NCI-H1105 treated with DMSO at 0.1 percent for 48 hours (cell line): ENCODE measurements at places on chromosomes 5 and 9.
A peak's percentile ranks its signal among the peaks of the same experiment; 100 is the strongest.

GRCh38 chr9:95073042-95073607, 244.4 kb downstream of the FANCC start:
- DNase-seq, result no peak

DNA sequence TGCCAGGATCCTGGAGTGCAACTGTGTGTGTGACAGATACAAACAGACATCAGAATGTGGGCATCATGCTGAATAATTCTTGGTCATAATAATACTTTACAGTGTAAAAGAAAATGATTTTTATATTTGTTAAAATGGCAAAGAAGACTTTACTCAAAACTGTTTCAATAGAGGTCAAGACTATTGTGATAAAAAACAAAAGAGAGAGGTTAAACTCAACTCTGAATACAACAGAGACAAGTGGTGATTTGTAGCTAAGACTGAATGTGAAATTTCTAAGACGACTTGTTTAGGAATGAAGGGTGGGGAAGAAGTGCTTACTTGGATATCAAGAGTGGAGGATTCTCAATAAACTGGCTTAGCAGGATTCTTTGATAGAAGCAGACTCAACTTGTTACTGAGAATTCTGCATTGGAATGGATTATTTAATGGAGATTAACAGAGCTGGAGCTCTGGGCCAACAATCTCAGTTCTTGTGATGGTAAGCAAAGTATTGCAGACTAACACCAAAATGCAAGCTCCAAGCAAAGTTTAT, 457.4 kb upstream of the CDH18 start:
- no peak for DNase-seq

- DNase-seq, result peak; percentile 88
Observed at GRCh38 chr5:143440448-143441115, 37.1 kb upstream of the NR3C1 start.

DNA sequence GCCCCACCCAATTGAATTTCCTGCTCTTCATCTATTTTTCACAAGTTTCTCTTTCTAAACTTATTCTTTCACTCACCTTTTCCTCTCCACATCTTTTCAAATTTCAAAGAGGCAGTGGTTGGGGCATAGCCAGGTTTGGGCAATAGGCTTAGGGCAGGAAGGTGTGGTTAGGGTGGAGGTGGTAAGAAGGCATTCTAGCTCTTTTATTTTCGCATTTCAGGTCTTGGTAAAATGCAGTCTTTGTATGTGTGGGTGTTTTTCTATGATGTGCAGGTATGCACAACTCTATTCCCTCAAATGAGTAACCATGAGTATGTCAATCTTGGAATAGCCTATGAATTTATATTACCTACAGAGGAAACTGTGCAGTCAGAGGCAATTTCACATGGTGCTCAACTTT, 129.8 kb upstream of the IFNE start:
- DNase-seq, result no peak

GRCh38 chr9:129253803-129254381, 75.8 kb upstream of the IER5L start:
- DNase-seq, result no peak

GRCh38 chr9:94693485-94694204, 32.9 kb upstream of the AOPEP start:
- no peak for DNase-seq

- DNase-seq, result no peak
Observed at GRCh38 chr9:138103111-138103848, 225.7 kb downstream of the CACNA1B start.

DNA sequence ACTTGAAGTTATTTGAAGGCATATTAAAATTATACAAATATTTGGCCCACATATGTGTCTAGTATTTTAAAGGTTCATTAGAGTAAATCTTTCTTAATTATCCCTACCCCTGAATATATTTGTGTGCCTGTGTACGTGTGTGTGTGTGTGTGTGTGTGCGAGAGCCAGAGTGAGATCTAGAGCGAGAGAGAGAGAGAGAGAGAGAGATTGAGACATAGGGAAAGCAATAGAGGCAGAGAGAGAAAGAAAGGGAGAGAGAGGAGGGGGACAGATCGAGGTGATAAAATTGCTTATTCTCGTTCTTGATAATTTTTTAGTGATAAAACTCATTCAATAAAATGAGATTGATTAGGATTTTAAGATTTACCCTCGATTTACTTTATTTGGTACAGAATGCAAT, 47.4 kb downstream of the ADAMTS19 start:
- no peak for DNase-seq

DNA sequence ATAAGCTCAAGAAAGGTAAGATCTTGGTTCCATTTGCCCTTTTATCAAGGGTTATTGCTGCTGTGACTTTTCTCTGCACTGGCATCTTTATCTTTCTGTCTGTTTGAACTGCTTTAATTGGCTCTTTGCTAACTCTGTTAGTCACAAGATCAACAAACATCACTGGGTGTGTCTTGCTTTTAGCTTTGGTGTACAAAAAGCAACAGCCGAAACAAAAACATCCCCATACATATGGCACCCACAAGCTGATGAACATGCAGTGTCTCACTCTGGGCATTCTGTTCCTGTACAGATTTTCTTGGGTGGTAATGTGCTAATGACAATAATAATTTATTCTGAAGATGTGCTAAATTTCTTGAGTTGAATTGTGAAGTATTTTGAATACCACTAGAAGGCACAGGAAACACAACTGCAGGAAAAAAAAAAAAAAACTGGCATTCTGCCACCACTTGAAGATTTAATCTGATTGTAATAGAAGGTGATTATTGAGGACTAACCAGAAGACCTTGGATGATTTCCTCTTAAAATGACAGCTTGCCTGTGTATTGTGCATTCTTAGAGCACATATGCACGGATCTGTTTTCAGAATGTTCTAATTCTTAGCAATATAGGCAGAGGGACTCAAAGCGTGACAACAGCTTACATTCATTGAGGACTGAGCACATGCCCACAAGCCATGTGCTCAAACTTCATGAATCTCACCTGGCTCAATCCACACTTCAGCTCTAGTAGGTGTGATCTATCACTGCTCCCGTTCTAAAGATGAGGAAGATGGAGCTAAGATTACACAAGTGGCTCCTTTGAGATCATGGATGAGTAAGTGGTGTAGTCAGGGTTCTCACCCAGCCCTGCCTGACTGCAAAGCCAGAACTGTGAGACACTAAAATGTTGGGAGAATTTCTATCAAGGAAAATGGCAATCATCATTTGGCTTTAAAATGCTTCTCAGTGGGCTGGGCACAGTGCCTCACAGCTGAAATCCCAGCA, 96.4 kb downstream of the EBF1 start:
- peak; percentile 0 for DNase-seq

DNA sequence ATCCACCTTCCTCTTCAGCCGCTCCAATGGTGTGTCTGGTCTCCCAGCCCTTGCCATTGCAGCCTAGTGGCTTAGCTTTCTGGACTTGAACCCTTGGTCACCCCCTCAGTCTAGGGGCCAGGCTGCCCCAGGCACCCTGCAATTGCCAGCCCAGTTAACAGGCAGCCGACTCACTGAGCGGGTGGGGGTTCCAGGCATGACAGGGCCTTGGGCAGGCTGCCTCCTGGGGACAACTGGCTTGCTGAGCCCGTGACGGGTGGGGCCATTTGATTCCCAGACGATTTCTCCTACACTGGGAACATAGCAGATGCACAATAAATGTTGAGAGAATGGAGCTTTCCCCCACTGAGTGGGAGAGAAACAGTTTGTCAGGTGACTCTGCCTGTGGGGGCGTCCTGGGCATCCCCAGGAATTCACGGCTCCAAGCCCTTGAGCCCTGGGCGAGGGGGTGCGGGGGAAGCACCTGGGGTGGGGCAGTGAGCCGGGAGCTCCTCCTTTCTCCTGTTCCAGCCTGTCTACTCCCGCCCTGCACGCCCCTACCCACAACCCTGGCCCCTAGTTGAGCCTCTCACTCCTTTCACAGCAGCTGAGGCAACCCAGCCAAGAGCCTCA, 12.6 kb upstream of the AQP7 start:
- no peak for DNase-seq

DNA sequence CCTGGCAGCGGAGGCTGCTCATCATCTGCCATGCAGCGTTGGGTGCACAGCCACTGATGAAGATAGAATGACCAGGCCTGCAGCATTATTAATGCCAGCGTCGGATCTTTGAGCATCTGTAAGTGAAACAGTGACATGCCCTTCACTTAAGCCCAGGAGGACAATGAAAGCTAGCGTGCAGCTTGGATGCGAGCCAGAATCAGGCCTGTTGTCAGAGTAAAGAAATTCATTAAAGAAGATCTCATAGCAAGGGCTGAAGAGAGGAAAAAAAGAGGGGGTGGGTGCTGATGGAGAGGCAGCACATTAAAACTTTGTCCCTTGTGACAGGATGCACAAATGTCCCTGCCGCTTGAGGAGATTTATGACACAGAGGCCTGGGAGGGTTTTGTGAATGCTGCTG, 186.1 kb upstream of the MAST4 start:
- DNase-seq, result peak; percentile 13

GRCh38 chr5:93583768-93584595, 960 bp downstream of the NR2F1 start:
- DNase-seq, result peak; percentile 36

GRCh38 chr5:93831449-93831848, 90.0 kb upstream of the POU5F2 start:
- DNase-seq, result no peak

- DNase-seq, result no peak
Observed at GRCh38 chr5:132947671-132948070, 15.8 kb downstream of the AFF4 start.

DNA sequence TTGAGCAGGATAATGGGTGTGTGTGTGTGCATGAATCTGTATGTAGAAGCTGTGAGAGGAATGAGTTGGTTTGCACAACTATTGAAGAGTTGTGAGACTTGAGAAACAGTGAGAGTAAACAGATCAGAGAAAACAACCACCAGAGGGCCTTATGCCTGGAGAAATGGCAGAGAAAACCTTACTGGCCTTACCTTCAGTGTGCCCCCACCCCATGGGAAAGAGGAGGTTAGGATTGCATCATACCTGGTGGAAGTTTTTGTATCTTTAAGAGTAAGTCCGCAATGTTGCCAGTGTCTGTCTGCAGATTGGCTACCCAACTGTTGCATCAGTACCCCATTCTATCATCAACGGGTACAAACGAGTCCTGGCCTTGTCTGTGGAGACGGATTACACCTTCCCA, 1909.4 kb upstream of the WWC1 start:
- DNase-seq, result no peak

- no peak for DNase-seq
Observed at GRCh38 chr5:173717959-173718358, 101.5 kb upstream of the BOD1 start.
